Fibroblast of lung (primary cell): ENCODE measurements at places on chromosomes 1 and 21.

- peak; percentile 95 for DNase-seq
These were observed 26.1 kb downstream of the GPR3 start for GRCh38 chr1:27418326-27419185.

DNA sequence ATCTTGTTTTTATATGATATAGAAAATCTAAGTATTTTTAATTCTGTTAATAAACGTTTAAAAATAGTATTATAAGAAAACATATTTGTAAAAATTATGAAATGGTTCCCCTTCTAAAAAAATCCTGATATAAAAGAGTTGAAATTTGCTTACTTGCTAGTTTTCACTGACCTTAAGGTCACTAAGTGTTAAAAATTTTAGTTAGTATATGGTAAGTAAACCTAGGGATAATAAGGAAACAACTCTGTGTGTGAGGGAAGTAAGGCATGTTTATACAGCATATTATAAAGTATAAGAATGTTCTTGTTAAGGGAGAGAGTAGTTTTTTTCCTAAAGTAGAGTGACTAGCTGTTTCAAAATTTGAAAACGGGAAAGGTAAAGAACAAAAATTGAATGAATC lies 130.9 kb upstream of the LYPLAL1 start:
- no peak for DNase-seq

- peak; percentile 24 for DNase-seq
These were observed 282.9 kb downstream of the PTGER3 start for GRCh38 chr1:70764747-70765146.

DNA sequence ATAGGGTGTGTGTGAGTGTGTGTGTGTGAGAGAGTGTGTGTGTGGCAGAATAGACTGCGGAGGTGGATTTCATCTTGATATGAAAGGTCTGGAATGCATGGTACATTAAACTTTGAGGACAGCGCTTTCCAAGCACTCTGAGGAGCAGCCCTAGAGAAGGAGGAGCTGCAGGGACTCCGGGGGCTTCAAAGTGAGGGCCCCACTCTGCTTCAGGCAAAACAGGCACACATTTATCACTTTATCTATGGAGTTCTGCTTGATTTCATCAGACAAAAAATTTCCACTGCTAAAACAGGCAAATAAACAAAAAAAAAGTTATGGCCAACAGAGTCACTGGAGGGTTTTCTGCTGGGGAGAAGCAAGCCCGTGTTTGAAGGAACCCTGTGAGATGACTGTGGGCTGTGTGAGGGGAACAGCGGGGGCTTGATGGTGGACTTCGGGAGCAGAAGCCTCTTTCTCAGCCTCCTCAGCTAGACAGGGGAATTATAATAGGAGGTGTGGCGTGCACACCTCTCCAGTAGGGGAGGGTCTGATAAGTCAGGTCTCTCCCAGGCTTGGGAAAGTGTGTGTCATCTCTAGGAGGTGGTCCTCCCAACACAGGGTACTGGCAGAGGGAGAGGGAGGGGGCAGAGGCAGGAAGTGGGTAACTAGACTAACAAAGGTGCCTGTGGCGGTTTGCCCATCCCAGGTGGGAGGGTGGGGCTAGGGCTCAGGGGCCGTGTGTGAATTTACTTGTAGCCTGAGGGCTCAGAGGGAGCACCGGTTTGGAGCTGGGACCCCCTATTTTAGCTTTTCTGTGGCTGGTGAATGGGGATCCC lies 18.3 kb upstream of the HDAC1 start:
- no peak for DNase-seq

DNA sequence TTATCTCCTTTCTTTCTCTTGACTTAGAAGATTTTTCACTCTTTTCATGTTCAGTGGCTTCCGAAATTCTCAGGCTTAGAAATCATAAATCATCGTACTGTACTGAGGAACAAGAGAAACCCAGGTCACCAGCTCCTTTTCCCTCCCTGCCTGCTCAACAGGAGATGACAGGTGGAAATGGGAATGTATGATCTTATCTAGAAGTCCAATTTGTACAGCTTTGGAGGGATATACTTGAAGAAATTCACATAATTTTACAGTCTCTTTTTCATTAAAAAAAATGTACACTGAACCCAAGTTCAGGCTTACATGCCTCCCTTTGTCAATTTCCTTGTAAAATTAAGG lies 11.7 kb downstream of the EVA1C start:
- peak; percentile 57 for DNase-seq

GRCh38 chr1:218408942-218409341 lies 63.8 kb downstream of the TGFB2 start:
- DNase-seq: no peak

- no peak for DNase-seq
These were observed 1.4 kb downstream of the RCAN3 start for GRCh38 chr1:24503870-24504523.

GRCh38 chr1:244160455-244161235 lies 109.6 kb downstream of the ZBTB18 start:
- peak; percentile 53 for DNase-seq

DNA sequence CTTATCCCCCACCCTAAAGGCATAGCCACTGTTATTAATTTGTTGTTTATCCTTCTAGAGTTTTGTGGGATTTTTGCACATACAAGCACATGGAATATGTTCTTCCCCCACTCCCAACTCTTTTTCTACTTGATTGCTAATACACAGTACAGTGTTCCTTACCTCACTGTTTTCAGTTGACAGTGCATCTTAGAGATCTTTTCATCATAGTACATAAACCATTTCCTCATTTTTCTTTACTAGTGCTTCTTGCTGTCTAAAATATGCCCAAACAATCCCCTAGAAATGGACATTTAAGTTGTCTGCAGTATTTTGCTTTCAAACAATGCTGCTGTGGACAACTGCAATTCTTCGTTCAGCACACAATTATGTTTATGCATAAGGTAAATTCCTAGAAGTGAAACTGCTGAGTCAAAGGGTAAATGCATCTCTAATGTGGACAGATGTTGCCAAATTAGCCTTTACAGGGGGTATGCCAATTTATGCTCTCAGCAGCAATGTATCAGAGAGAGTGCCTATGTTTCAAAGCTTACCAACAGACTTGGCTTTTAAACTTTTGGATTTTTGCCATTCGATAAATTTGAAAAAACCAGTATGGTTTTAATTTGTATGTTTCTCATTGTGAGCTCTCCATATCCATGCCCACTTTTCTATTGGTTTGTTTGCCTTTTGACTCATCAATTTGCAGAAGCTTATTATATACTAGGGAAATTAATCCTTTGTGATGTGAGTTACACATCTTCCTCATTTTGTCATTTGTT lies 132.6 kb downstream of the MRPS6 start:
- DNase-seq: peak; percentile 15

DNA sequence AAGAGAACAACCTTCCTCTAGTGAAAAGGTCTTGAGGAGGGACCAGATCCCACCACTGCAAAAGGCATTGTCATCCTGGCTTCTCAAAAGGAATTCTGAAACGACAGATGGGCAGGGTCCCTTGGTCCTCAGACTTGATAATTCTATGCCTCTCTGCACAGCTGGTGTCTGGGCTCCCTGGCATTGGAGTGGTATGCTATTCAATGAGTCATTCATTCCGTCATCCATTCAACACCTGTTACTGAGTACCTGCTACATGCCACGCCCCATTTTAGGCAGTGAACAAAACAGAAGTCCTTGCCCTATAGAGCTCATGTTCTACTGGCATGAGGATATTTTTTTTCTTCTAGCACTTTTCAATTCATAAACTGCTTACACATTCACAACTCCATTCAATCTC lies 45.8 kb upstream of the HMGB4 start:
- no peak for DNase-seq

DNA sequence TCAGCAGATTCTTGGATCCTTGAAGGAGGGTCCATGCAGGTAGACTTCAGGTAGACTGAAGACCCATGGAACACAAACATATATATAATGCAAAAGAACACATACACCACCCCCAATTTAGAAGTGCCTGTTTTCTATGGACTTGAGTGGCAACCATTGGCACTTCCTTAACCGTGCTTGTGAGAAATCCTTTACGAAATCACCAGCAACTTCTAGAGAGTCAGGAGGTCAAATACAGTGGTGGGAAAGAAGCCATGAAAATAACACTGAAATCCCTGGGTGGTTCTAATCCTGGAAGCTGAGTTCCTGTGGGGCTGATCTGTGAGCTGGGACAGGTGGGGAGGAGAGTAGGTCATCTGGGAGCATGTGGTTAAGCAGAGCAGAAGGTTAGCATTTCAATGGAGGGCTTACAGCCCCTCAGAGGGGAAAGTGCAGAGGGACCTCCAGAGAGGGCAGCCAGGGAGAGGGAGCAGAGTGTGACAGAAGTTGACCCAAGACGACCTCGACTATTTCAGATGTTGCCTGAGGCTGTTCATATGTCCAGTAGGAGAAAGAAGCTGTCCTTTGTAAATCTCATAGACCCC lies 13.0 kb upstream of the IL10 start:
- no peak for DNase-seq

- no peak for DNase-seq
These were observed at the start of gene CA14 for GRCh38 chr1:150257624-150258585. Gene CA14 (plus strand): TSS chr1:150257774. CDS start chr1:150258129, 355 bp downstream.

- no peak for DNase-seq
These were observed 1.4 kb downstream of the RPE65 start for GRCh38 chr1:68448365-68448764.

DNA sequence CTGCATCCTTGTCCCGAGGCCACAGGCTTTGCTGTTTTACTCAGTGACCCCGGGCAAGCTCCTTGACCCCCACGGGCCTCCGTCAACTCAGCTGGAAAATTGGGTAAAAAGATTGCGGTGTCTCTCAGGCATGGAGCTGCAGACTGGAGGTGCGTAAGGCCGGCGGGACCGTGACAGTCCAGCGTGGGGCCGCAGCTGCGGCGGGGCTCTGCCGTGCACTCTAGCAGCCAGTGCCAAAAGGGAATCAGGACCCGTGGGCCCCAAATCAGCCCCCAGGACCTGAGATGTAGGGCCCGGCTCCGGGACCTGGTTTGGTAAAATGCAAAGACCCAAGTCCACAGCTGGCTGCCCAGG lies 158.3 kb downstream of the PRDM16 start:
- DNase-seq: no peak

GRCh38 chr1:38139738-38140487 lies 93.3 kb upstream of the POU3F1 start:
- DNase-seq: no peak

DNA sequence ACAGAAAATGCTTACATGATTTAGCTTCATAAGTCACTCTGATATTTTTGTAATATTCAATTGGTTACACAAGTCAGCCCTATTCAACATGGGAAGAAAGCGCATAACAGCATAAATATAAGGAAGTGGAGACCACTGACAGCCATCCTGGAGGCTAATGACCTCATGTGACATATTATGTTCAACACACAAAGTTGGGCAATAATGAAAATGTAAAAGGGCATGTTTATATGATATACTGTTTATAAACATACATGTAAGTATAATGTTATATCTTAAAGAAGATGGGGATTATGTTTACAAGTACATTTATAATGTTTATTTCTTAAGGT lies 30.2 kb downstream of the EVI5 start:
- DNase-seq: no peak

- peak; percentile 74 for DNase-seq
These were observed 90.1 kb downstream of the TENT5C start for GRCh38 chr1:117695796-117696490.

DNA sequence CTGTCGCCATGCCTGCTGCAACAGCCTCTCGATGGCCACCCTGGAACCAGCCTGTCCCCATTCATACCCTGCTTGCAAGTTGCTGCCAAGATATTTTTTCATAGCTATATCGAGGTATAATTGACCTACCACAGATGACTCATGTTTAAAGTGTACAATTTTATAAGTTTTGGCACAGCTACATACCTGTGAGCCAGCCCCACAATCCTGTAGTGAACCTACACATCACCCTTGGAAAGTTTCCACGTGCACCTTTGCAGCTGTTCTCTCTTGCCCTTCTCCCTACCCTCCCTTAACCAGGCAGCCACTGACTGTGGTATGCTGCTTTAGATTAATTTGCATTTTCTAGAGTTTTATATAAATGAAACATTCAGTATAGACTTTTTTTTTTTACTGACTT lies 23.0 kb upstream of the KCNJ6 start:
- no peak for DNase-seq

- DNase-seq: no peak
These were observed 355.1 kb downstream of the NPHP4 start for GRCh38 chr1:5637171-5637570.

DNA sequence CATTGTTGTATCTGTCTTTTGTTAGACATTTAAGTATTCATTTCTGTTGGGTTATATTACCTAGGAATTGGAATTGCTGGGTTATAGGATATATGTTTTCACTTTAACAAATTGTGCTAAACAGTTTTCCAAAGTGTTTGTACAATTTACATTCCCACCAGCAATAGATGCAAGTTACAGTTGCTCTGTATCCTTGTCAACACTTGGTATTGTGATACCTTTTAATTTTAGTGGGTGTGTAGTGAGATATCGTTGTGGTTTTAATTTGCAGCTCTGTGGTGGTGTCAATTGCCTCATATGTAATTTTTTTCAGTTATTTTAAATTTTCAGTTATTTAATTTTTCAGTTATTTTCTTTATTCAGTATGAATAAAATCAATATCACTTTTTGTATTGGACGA lies 7.4 kb upstream of the DPH5 start:
- no peak for DNase-seq

DNA sequence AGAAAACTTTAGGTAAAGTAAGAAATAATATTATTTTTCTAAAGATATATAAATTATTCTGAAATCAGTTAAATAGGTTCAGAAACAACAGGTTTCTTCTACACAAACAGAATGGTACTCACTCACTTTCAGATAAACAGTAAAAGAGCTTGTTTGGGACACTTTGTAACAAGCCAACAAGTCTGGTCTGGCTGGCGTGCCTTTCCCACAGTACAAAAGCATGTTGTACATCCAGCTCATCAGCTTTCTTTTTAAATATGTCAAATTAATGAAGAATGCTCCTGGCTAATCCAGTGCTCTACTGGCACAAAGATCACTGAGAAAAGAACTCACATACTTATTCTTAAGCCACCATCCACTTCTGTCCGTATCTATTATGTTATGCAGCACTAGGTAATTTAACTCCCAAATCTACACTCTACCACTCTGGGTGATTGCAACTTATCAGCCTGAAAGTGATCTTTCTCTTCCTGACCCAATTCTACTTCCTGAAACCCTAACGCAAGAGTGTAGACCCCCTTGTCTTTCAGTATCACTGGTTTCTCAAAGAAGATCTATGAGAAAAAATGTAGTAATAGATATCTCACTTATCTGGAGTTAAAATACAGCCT lies 32.6 kb downstream of the TRIT1 start:
- no peak for DNase-seq

DNA sequence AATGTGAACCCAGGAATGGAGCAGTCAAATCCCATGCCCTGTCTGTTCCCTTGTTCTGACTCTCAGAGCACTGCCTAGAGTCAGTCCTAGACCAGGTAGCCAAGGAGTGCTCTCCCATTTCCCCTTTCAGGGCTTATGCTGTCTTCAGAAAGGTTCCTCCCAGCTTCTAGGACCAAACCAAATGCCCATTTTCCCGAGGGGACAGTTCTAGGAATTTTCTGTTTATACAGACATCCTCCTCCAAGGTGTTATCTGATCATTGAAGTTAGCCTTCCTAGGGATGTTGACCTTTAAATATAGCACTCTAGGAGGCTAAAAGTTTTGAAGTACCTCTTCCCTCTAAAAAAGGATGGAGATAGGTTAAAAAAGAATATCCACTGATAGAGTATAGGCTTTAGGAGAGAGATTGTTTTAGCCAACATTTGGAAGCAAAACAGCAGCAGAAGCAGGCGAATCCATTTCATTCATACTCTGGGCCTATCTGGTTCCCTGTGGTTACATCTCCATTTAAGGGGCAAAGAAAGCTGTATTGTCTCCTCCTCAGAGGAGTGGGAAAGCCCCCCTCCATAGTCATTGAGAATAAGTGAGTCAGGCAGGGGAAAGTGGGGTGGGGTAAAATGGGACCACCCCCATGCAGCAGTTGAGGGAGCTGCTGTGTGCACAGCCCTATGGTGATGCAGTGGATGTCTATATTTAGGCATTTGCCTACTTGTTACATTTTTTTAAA lies 126.5 kb downstream of the SPATA46 start:
- no peak for DNase-seq
